ENCODE measurements at places on chromosomes 2 and 18. TPM values are rescaled to one million over a fixed set of nuclear protein-coding genes. Genes with fewer than 3 reads are reported as not detected.

GRCh38 chr18:76317136-76317535 is 177.9 kb downstream of the ZNF516 start:
- DNase-seq: no peak

GRCh38 chr2:226137201-226137811 is 662.3 kb downstream of the IRS1 start:
- DNase-seq: peak; percentile 55

DNA sequence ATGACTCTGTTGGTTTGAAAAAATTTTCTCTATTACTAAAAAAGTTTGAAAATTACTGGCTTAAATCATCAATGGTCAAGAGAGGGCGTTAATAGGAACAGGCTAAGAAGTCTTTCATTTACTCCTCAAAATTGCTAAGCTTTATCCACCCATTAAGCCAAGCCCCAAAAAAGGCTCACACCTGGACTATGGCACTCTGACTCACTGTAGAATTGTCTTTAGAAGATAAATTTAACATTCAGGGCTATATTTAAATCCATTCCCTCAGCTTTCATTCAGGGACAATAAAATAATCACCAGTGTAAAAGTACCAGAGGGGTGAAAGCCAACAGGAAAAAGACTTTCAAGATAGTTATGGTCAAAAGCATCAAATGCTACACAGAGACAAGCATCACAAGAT is 80.0 kb downstream of the SESTD1 start:
- no peak for DNase-seq

- no peak for DNase-seq
These were observed 117.3 kb upstream of the SERPINE2 start for GRCh38 chr2:224156436-224156835.

DNA sequence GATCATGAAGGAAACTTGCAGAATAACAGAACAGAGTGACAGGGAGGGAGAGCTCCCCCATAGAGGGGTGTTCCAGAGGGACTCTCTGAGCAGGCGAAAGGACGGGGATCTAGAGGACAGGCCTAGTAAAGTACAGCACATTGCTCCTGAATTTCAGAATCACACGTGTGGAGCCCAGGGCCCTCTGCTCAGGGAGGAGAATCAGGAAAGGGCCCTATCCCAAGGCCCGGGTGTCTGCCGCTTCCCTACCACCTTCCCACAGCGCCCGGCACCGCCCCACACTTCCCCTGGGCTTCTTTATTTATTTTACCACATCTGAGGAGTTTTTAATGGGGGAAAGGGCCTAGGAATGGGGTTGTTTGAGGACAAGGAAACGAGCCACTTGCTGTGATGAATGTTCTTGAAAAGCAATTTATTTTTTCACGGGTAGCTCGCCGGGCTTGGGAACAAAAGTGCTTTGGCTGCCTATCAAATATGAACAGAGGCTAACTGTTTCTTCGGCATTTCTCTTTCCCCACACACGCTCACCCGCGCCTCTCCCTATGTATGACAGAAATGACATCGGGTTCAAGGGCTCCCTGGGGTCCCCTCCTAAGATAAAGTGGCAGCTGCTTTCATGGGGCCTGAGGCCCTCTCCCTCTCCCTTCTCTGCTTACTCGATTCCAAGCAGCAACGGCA is 79.3 kb upstream of the GLI2 start:
- no peak for DNase-seq

TRABD2A gene
- total RNA-seq: 3.7 TPM

WBP1 gene
- total RNA-seq: 55.7 TPM

OSBPL1A gene
- 19.1 TPM for total RNA-seq

Data from M059J (cell line).